ENCODE measurements at places on chromosomes 1 and 21.

GRCh38 chr1:168243636-168244212 is 17.9 kb downstream of the SFT2D2 start:
- no peak for DNase-seq

DNA sequence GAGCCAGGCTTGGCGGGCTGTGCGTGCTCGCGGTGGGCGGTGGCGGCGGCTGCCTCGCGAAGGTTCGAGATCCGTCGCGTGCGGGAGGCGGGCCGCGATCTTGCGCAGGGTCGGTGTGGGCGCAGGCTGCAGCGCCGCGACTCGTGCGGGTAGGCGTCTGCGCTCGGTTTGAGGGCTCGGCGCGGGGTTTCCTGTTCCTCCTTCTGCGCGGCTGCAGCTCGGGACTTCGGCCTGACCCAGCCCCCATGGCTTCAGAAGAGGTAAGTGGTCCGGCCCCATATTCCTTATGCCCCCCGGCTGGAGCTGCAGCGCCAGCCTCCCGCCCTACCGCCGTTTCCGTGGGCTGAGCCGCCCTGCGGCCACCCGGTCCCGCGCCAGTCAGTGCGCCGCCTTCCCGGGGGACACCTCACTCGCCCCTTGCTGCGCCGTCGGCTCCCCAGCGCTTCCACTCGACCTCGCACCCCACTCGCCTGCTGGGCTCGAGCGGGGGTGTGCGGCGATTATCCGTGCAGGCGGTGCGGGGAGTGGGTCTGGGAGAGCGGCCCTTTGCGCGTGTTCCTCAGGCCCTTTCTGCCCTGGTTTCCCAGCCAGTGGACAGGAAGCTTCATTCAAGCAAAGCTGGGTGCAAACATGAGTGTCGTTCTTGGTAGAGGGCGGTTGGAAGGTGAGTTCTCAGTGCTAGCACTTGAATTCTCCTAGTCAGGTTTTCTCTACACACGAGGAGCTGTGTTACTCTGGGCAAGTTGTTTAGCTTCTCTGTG is at the start of gene CACYBP:
TSS of gene CACYBP (plus strand) at position 12 of the 761 bp plus-strand sequence. CDS start at position 246, 234 bp downstream.
- DNase-seq: no peak

- no peak for DNase-seq
Measured at GRCh38 chr1:125119024-125119441, 3934.3 kb downstream of the SRGAP2C start.

DNA sequence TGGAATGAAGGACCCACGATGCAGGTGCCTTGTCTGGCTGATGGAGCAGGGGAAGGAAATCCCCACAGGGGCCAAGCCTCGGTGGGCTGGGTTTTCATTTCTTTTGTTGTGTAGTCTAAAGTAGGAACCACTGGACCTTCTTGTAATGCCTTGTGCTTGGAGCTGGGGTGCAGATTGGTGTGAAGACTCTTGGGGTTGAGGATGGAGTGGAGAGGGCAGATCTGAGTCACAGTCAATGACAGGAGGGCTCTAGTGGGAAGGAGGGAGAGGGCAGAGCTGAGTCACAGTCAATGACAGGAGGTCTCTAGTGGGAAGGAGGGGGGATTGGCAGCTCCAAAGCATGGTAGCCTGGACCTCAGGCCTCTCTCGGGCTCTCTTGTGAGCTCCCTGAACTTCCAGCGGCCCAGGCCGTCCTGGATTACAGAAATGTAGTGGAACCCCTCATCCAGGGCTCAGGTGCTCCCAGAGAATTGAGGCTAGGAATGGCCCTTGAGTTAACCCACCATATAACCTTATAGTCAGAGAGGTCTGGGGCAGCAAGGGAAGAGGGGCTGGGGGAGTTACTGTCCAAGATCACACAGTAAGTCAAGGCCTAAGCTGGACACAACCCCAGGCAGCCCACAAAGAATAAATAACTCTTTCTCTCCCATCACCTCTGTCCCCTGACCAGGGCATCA is 313.8 kb downstream of the MATN1 start:
- DNase-seq: no peak

GRCh38 chr1:162530307-162530987 is 31.1 kb upstream of the UAP1 start:
- DNase-seq: no peak
